Cortex of kidney (tissue), 1 donor: ENCODE measurements at places on chromosomes 6 and 20.

- DNase-seq, result no peak
Measured at GRCh38 chr6:40788661-40789655, 201.8 kb upstream of the LRFN2 start.

DNA sequence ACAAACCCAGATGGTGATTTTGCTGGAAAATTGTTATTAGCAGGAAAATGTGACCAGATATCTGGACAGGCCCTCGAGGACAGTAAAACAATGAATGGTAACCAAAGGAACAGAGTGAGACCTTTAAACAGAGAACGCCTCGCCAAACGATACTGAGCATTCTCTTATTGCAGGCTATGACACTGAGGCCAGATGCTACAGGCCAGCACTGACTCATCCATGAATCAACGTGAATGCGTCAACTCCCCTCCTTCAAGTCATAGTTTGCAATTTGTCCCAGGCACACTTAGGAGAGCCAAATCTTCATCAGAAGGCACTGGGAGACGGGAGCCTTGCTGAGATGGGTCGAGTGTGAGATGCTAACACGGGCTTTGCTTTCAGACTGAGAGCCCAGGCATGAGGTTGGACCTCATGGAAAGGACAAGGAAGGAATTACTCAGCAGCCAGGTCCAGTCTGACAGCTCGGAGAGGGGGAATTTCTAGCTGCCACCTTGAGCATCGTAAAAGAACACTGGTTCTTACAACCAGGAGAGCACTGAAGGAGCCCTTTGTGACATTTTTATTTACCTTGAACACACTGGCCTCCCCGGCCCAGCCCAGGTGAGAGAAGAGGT is 60.7 kb downstream of the BMP7 start:
- DNase-seq, result no peak

DNA sequence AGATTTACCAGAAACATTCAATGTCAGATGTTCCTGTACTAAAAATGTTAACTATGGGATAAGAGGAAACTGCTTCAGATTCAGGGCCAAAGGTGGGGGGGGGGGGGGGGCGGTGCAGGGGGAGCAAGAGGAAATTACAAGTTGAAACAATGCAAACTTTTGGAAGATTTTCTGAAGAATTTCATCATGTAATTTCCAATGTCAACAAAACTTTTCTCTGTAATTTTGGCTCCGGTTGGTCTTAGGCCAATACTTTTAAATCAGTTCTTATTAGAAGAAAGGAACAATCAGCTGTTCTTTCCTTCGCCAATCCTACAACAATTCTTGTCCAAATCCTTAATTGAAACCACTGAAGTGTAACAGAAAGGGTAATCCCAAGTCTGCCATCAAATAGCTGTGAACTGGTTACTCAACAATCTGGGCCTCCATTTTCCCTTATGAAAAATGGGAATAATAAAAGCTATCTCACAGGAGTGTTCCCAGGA is 13.1 kb downstream of the UQCC1 start:
- DNase-seq, result no peak

GRCh38 chr6:15284743-15285142 is 38.9 kb downstream of the JARID2 start:
- no peak for DNase-seq

DNA sequence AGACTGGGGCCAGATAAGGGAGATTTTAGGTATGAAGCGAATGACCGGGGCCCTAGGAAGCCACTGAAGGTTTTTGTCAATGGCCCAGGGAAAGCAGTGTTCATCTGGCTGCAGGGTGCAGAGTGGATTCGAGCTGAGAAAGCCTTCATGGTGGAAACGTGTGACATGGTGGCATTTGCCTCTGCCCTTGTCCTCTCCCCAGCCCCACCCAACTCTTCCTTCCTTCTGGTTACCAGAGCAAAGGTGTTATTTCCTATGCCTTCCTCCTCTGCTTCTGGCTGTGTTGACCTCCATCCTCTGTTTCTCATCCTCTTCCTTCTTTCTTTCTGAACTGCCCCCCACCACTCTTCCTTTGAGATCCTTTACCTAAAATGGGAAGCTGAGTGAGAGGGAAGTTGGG is 195.1 kb upstream of the SUPT3H start:
- DNase-seq, result no peak

- no peak for DNase-seq
Measured at GRCh38 chr6:85684133-85684808, 41.6 kb upstream of the SYNCRIP start.

DNA sequence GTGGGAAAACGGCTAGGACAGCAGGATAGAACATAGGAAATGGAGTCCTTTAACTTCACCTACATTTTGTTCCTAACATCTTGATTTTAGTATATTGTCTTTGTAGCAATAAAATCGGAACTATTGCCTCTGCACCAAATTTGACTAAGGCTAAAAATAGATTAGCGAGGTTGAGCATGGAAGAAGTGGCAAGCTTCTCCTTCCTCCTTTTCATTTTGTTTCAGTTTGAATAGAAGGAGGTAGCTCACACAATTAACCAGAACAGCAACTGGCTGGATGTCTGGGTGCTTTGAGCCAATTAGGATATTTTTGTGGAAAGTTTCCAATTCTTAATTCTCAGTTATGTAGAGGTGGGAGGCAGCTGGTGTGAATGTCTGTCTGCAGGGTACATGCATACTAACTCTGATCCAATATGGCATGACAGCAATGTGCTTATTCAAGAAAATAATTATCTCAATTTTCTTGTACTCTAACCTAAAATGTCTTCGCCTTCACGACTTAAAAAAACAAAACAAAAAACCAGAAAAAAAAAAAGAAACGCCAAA is 3.1 kb upstream of the HECA start:
- DNase-seq, result no peak

DNA sequence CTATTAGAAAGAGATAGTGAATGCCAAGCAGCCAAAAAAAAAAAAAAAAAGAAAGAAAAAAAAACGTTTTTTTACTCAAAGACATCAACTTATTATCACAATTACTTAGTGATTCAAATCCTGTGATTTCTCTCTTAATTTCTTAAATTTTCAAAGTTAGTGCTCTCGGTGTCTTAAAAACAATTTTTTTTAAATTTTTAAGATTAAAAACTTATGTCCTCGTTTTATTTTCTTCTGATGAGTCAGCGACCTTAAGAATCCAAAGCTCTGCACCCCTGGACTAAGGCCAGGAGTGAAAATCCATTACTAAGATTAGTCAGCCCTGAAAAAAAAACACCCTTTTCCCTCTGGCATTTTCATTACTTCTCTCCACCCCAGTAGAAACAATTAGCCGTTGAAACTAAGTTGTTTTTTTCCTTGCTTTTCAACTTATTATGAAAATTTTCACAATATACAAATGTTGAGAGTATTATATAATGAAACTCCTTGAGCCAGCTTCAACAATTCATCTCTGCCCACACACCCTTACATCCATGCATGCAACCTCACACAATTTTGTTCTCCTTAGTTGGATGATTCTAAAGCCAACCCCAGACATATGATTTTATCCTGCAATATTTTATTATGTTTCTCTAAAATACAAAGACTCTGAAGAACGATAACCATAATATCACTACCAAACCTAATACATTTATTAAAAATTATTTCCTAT is 85.6 kb upstream of the CARMIL1 start:
- DNase-seq, result no peak

DNA sequence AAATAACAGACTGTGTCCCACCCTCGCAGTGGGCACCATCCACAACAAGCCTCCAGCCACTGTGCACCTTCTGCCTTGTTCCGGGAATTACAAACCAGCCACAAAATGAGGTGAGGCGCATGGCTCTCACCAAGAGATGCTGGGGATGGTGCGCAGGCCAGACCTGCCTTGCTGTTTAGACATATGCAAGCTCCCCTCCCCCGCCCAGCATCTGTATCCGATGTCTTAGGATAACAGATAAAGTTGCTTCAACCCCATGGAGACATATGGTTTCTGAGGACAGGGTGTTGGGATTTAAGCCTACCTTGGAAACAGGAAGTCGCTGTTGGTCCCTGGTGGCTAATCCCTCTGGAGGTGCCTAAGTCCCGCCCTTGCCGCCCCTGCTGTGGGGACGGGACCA is 50.4 kb upstream of the MPC1 start:
- no peak for DNase-seq

DNA sequence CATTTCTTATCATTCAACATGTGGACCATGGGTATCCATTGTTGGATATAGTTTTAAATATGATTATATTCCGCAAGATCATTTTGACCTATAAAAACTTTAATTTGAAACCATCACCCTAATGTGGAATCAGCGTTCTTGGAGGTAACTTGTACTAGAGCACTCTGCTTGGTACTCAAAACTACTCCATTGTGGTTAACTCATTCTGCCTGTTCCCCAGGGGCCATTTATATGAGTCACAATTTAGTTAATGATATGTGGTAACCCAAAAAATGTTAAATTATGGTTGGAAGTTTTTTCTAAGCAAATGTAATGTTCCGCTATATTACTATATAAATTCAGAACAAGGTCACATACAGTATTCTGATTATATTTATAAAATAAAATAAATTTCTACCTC is 109.3 kb downstream of the TRDN start:
- DNase-seq, result no peak

GRCh38 chr6:53441035-53441493 is 92.3 kb upstream of the ELOVL5 start:
- no peak for DNase-seq

- DNase-seq, result no peak
Measured at GRCh38 chr20:63969838-63970713, at the start of gene ZNF512B. TSS of gene ZNF512B (minus strand) at chr20:63969930. CDS start at chr20:63967950, 1,980 bp downstream.

DNA sequence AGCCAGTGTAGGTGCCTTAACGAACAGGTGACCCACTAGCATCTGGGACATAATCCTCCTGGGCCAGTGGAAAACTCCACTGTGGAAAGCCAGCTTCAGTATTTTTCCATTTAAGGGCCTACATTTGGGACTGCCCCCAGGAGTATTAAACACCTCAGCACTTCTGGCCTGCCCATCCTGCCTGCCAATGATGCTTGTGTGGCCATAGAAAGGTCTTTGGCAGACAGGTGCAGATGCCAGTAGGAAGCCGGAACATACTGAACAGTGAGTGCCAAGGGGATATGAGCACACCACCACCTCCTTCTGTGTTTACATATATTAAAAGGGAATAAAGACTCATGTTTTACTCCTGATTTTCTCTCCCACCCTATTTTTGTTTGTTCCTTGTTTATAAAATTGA is 19.9 kb downstream of the MCM8 start:
- DNase-seq, result no peak
